NCI-H524 (cell line): ENCODE measurements at places on chromosomes 3 and 15.
A peak's percentile ranks its signal among the peaks of the same experiment; 100 is the strongest.

GRCh38 chr3:117610156-117610555, 900.6 kb downstream of the TUSC7 start:
- no peak for DNase-seq

DNA sequence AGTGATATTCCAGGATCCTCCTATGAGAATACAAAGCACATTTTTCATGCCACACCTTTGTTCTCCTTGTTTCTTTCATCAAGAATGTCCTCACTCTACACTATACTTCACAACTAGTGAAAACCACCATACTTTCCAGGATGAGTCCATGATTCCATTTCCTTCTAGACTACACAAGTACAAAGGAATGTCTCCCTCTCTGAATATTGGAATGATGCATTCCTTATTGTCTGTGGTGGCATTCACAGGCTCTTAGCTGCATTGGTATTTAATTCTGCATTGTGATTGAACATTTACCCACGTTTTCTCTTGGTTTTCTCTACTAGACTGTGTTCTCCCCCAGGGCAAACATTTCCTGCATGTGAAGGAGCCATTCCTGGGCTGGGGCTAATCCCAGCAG, 217.5 kb downstream of the RAP2B start:
- no peak for DNase-seq

DNA sequence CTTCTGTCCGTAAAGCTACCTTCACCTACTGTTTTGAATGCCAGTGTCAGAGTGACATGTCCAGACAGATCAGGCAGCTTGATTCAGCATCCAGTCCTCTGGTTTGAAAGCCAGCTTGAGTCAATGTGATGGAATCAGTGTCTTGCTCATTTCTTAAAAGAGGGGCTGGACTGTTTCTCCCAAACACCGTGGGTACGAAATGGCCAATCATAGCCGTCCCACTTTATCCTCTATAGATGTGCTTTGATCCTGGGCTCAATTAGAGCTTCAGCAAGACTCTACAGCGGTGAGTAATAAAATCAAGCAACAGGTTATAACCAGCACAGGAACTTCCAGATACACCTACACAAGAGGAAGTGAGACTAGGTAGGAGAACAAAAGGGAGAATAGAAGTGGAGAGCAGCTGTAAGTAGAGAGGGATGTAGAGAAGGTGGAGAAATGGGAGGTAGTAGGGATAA, 17.0 kb upstream of the OR5K1 start:
- DNase-seq = no peak

DNA sequence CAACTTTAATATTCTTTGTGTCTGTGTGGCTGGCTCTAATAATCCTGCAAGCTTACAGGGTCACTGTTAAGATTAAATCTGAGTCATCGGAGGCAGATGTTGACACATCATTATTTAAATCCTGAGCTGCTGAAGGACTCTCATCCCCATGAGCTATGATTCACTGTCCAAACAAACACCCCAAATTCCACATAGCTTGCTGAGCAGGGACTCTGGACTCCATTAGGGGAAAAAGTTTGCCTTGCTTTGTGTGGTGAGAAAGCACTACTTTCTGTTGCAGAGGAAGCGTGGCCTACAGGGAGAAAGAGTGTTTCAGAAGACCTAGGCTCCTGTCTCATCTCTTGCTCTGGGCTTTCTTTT, 213.7 kb downstream of the PDCD6IP start:
- DNase-seq = peak; percentile 84

GRCh38 chr3:130312374-130312773, 33.1 kb upstream of the COL6A5 start:
- DNase-seq = no peak

DNA sequence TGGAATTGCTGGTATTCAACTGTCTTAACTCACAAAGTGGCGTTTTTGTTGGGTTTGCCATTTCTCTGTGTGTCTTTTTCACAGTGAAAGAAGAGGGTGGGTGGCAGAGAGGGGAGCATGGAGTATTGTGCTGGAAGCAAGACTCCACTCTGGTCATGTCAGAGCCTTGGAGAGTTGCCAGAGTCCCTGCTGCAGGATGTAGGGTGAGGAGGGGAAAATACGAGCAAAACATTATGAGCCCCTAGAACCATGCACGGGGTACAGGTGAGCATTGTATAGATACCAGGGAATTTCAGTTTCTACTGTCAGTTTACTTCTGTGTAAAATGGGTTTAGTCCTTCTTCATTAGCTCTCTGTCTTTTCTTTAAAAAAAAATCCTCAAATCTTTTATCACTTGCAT, 249.9 kb downstream of the CACNA2D3 start:
- DNase-seq = no peak
